Endothelial cell (in vitro differentiated cells): ENCODE measurements at places on chromosomes 16 and 17.
A peak's percentile ranks its signal among the peaks of the same experiment; 100 is the strongest.

DNA sequence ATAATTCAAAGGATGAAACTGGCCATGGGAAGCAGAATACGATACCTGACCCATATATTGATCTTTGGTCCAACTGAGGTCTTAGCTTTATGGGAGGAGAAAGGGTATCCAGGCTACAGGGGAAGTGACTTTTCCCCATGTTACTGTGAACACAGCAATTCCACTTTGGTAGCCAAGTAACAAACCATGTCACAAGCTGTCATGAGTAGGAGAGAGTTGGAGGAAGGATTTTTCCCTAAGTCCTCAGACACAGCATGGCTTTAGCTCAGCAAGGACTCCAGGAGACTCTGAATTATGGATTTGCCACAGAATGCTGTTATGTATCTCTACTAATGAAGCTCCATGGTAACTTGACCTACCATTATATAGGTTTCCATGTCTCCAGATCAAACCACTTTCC lies 56.5 kb upstream of the GNAO1 start:
- no peak for DNase-seq

- DNase-seq: peak; percentile 84
Observed at GRCh38 chr16:397736-398332, 835 bp downstream of the NME4 start.

- DNase-seq: peak; percentile 27
Observed at GRCh38 chr16:86074651-86075487, 175.9 kb downstream of the IRF8 start.

- no peak for DNase-seq
Observed at GRCh38 chr16:51919736-51920135, 627.2 kb downstream of the TOX3 start.

GRCh38 chr17:14792746-14793145 lies 472.4 kb downstream of the PMP22 start:
- DNase-seq: no peak
